ENCODE measurements at places on chromosomes 11 and 22.

GRCh38 chr11:64960719-64961118 lies 11.2 kb downstream of the MAJIN start:
- no peak for DNase-seq

GRCh38 chr11:59222464-59223060 lies 9.8 kb upstream of the MPEG1 start:
- DNase-seq: no peak

DNA sequence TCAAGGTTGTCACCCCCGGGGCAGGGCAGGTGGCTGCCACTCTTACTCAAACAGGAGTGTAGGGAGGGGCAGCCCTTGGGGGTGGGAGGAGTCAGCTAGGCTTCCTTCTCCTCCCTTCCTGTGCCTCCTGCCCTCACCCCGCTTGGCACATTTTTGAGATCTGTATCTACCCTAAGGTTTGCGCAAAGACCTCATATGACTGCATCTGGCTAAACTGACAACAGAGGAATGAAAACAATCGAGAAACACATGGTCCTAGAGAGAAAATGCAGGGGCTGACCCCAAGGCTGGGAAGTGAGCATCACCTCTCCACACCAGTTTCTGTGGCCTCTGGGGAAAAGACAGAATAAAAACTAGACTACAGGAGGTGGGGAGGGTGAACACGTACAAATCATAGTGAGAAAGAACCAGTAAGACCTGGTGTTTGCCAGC lies 28.1 kb downstream of the IGSF9B start:
- no peak for DNase-seq

DNA sequence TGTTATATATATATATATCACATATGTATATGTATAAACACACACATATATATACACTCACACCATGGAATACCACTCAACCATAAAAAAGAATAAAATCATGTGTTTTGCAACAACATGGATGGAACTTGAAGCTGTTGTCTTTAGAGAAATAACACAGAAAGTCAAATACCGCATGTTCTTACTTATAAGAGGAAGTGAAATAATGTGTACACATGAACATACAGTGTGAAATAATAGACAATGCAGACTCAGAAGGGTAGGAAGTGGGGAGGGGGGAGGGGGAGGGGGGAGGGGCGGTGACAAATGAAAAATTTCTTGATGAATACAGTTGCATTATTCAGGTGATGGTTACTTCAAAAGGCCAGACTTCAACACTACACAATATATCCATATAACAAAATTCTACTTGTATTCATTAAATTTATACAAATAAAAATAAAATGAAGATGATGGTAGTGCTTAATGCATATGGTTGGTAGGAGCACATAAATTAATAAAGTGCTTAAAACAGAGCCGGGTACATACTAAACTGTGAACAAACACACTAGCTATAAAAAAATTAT lies 5.8 kb upstream of the OR5B2 start:
- no peak for DNase-seq

DNA sequence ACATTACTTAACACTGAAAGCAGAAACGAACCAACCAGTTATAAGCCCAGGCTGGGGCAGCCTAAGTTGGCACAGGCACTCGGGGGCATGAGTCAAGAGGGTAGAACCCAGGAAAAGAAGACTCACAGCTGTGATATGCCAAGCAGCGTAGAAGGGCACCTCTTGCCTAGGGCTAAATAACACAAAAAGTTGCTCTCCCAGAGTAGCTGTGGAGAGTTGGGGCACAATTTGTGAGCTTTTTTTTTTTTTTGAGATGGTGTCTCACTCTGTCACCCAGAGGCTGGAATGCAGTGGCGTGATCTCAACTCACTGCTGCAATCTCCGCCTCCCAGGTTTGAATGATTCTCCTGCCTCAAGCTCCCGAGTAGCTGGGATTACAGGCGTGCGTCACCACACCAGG lies 8.8 kb downstream of the CLMP start:
- no peak for DNase-seq

GRCh38 chr11:87966694-87967093 lies 208.5 kb downstream of the RAB38 start:
- DNase-seq: no peak

- peak; percentile 52 for DNase-seq
Measured at GRCh38 chr11:58575377-58576020, at the start of gene LPXN. Gene LPXN (minus strand): TSS chr11:58575856. CDS start chr11:58575772, 84 bp downstream.

DNA sequence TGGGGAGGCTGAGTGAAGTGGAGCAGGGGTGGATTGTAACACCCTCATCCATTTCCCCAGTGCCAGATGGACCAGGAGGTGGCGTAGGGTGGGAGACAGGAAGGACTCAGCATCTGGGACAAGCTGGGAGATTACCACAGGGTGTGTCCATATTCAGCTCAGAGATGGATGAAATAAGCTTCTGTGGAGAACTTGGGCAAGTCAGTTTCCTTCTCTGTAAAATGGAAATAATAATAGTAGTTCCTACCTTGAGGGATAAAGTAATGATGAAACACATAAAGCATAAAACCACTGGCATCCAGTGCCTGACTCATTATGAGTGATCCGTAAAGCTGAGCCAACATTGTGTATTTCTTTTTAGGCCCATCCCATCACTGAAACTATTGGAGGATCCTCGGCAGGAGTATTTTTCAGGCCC lies 607 bp upstream of the ROBO4 start:
- peak; percentile 83 for DNase-seq

DNA sequence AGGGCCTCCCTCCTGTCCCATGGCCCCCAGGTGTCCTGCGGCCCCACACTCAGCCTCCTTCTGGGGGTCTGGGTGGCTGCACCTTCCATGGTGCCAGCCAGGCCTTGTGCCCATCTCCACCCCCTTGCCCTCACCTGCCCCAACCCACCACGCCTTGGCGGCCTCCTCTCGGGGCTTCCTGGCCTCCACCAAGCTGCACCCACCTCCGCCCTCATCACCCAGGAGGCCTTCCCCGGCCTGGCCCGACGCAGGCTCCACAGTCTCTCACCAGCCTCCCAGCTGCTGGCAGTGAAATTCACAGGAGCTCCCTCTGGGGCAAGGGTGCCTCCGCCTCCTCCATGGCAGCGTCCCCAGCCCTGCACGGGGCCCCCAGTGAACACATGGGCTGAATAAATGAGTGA lies 35.9 kb upstream of the WNT7B start:
- DNase-seq: no peak

GRCh38 chr11:120288021-120288420 lies 37.1 kb upstream of the TLCD5 start:
- no peak for DNase-seq

GRCh38 chr11:20310596-20311394 lies 52.7 kb upstream of the HTATIP2 start:
- no peak for DNase-seq

DNA sequence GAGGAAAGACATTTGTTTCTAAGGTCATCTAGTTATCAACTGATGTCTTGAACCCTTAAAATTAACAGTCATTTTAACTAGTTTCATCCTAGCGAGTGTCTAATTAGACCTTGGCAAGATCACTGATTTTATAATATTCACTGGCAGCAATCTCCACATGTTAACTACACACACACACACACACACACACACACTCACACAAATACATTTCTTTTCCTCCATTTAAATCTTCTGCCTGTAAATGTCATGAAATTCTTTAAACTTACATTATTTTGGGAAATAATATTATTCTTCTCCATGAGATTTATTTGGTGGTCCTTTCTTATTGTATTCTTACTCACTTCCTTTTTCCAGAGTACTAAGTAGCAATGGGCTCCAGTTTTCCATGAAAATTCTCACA lies 2.9 kb upstream of the IFTAP start:
- DNase-seq: no peak

GRCh38 chr11:60942970-60943565 lies 8.9 kb downstream of the SLC15A3 start:
- DNase-seq: no peak

- peak; percentile 37 for DNase-seq
Measured at GRCh38 chr11:74783241-74783871, 34.7 kb downstream of the RNF169 start.

GRCh38 chr11:82858556-82859091 lies 41.6 kb downstream of the PRCP start:
- DNase-seq: peak; percentile 57

DNA sequence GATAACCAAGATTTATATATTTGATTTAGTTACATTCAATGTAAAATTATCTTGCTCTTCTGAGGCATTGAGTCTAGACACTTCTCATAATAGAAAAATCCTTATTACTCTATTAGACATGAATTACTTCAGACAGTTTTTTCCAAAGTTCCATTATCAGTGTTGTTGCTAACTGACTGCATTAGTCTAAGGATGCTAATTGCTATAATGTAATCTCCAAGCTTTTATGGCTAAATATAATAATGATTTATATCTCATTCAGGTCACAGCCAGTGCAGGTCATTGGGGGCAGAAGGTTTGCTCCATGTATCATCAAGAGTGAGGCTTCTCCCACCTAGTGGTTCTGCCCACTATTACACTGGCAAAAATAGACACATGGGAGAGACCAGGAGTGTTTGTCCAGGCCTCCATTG lies 377.2 kb upstream of the DDI1 start:
- no peak for DNase-seq

GRCh38 chr11:122494221-122494620 lies 161.3 kb upstream of the UBASH3B start:
- no peak for DNase-seq

- no peak for DNase-seq
Measured at GRCh38 chr22:11042116-11042515, 4485.9 kb upstream of the OR11H1 start.

GRCh38 chr11:134045799-134046635 lies 22.9 kb upstream of the JAM3 start:
- DNase-seq: no peak

DNA sequence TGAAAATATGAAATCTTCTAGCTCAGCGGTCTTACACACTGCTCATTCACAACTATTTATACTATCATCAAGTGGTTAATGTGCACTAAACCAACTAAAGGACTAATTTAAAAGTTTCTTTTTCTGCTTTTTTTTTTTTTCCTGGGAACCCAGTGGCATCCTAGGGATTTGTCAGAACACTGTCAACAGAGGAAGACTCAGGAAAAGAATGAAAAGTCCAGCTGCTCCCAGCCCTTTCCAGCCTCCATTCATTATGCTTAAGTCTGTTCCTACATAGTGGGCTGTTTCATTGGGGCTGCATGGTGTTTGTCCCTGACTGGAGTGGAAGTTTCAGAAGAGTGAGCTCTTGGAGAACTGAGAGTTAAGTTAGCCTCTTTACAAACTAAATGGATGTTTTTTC lies 391.1 kb downstream of the AASDHPPT start:
- DNase-seq: no peak

DNA sequence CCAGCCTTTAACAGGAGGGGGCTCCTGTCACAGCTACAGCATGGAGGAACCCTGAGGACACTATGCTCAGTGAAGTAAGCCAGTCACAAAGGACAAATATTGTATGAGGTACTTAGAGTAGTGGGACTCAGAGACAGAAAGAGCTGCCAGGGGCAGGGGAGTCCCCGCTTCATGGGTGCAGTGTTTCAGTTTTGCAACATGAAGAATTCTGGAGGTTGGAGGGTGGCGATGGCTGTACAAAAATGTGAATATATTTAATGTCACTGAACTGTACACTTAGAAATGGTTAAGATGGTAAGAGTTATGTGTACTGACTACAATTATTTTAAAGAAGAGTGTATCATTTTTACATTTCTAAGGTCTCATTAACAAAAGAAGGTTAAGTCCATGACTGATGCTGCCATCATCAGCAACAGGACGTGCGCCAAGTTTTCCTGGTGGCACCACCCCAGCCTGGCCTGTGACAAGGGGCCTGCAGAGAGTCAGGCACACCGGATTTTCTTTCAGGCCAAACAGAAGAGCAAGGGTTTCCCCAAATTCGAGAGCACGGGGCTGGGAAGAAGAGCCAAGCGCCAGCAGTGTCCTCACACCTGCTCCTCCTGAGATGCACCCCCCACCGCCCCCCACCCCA lies 22.1 kb downstream of the YPEL1 start:
- DNase-seq: no peak

DNA sequence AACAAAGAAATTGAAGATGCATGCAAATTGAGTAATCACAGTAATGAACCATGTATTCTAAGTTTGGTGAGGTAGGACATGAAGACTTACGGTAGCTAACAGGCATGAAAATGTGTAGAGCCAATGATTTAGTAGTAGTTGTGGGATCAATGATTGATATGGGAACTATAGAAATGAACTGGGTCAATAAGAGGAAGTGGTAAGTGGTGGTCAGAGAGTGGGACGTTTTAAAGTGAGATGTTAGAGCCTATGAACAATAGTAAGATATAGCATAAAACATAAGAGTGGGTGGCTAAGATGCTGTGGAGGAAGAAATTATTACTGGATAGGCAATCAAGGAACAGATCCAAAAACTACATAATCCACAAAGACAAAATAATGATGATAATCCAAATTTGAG lies 45.0 kb downstream of the DLG2 start:
- no peak for DNase-seq

DNA sequence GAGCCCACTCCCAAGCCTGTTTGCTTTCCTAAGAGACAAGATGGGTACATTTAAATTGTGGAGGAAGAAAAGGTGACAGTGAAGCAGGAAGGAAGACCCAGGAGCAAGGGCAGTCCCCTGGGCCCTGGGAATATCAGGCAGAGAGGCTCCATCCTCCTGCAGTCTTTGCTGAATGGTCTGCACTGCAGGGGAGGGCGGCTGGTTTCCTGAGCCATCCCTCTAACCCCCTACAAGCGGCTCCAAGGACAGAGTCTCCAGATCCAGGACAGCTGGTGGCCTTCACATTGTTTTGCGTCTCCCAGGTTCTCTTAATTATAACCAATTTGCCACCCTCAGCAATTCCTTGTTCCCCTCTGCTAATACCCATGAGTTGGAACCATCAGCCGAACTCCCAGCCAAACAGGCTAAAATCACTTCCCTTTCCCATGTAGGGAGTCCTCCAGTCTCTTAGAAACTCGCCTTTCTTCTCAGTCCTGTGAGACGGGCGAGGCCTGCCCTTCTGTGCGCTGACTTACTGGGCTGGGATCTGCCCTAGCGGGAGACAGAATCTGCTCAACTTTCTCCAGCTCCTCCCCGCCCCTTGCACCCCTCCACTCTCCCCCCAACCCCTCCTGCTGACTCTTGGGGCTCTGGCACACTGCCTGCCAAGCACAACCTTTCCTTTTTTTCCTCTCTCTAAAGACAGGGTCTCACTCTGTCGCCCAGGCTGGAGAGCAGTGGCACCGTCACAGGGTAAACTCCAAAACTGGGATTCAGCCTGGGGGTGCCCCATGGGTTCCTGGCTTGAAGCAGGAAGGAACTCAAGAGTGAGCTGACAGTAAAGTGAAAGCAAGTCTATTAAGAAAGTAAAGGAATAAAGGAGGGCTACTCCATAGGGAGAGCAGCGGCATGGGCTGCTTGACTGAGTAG lies 53.4 kb upstream of the EMID1 start:
- no peak for DNase-seq

GRCh38 chr11:110962921-110963320 lies 250.7 kb upstream of the ARHGAP20 start:
- DNase-seq: no peak
